ENCODE measurements at places on chromosomes 7 and 10. TPM values are rescaled to one million over a fixed set of nuclear protein-coding genes. Genes with fewer than 3 reads are reported as not detected.

ANKRD2 gene
- 0.36 TPM for total RNA-seq

ACTR3C gene
- total RNA-seq, result not detected

SORCS1 gene
- not detected for total RNA-seq

DUS4L gene
- total RNA-seq, result 6.7 TPM

TET1 gene
- 0.56 TPM for total RNA-seq
